ENCODE measurements at places on chromosomes 4 and X. TPM values are rescaled to one million over a fixed set of nuclear protein-coding genes. Genes with fewer than 3 reads are reported as not detected.

GRCh38 chr4:3445111-3445820 lies 3.5 kb downstream of the HGFAC start:
- DNase-seq, result no peak

BLTP1 gene
- 43.8 TPM for polyA plus RNA-seq

GRCh38 chr4:91681091-91681490 lies 622.7 kb upstream of the GRID2 start:
- DNase-seq, result no peak

GRCh38 chr4:40043786-40044185 lies 12.9 kb upstream of the N4BP2 start:
- no peak for DNase-seq

DNA sequence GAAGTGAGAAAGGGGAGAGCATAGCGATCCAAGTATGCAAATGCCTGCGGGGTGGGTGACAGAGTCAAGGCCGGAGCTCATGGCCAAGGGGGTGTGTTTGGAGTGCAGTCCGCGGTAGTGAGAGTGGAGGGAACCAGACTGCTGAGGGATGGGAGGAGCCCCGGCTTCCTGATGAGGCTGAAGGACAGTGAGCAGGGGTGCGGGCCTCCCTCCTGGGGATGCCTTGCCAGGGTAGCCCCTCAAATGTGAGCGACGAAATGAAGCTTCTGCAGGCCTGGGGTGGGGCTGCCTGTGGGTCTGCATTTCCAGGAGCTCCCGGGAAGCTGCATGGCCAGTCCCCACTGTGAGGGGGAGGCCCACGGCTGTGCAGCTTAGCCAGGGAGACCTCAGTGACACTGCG lies 45.0 kb downstream of the PSAPL1 start:
- DNase-seq, result no peak

DNA sequence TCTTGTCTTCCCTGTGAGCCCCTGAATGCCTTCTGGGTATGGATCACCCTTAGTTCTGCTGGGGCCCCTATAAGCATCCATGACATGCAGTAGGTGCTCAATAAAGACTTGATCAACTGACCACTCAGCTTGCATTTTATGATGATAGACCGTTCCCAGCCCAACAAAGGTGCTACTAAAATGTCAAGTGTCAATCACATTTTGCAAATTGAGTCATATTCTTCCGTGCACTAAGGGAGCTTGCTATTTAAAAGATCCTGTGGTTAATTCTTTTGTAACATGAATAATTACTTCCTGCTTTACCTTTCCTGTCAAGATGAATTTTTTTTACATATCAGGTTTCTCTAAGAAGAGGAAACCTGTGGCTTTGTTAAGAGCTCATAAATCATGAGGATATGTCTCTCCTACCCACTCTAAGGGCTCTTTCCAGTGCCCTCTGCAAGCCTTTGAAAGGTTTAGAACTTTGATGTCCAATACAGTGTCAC lies 47.6 kb downstream of the SH3KBP1 start:
- no peak for DNase-seq

- DNase-seq, result no peak
Observed at GRCh38 chr4:20480165-20480947, 219.9 kb upstream of the PACRGL start.

CLDN34 gene
- polyA plus RNA-seq, result not detected

- DNase-seq, result no peak
Observed at GRCh38 chr4:53043055-53043454, 180.9 kb downstream of the RASL11B start.

DNA sequence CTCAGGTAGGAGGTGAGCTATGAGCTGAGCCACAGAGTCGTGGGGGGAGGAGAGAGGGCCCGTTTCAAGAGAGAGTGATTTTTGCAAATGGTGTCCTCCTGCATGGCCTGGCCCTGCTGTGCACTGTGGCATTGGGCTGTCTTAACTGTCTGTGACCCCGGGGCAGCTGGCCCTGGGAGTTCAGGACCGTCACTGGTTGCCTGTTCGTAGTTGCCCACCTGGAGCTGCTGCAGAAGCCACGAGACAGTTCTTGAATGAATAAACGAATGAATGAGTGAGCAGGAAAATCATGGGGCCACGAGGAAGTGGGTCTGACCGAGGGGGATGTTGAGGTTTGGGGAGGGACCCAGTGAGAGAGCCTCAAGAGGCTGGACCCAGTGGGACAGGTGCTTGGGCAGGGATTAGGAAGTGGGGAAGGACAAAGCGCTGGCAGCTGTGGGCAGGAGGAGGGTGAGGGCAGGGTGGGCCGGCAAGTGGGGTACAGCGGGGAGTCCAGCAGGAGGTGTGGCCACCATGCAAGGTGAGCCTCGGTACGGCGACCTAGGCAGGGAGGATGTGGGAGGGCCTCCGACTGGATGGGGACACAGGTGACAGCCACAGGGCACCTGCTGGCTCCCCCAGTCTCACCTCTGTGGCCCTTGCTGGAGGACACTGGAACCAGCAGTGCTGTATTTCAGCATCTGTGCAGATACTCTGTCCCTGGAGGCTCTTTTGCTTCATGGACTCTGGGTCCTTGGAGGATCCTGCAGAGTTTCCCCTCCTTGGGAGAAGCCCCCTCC lies 10.2 kb downstream of the RGS12 start:
- DNase-seq, result no peak

XG gene
- polyA plus RNA-seq, result 1.7 TPM

DNA sequence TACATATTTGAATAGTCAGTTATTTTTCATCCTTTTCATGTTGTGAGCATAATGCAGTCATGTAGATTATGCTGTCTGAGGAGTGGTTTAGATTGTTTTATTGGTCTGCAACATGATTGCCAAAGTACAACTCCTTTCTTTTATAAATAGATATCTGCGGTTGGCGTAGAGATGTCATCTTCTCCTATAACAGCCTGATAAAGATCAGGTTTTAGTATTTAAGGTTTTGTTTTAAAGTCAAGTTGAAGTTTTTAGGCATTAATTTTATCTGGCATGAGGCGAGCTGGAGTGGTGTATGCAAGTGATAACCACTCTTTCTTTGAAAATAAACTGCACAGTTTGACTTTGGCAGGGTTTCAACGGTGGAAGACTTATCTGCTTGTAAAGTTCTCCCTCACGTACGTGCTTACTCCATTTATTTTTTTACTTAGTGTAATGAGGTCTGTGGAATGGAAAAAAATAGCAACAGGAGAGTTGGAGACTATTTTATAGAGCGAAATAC lies 126.3 kb downstream of the FBXO8 start:
- no peak for DNase-seq

- DNase-seq, result no peak
Observed at GRCh38 chr4:84962102-84962501, 4.4 kb downstream of the WDFY3 start.
